Activated CD4-positive, alpha-beta memory T cell treated with anti-CD3 and anti-CD28 coated beads, Interleukin-2, amount 10 ng/mL, durations not matched to agents 7 days and 5 days (primary cell): ENCODE measurements at places on chromosomes 13 and 19. TPM values are rescaled to one million over a fixed set of nuclear protein-coding genes. Genes with fewer than 3 reads are reported as not detected.

- no peak for DNase-seq
Observed at GRCh38 chr13:27079421-27079958, 92.1 kb downstream of the USP12 start.

- no peak for DNase-seq
Observed at GRCh38 chr19:32223595-32224370, 121.6 kb upstream of the ZNF507 start.

DNA sequence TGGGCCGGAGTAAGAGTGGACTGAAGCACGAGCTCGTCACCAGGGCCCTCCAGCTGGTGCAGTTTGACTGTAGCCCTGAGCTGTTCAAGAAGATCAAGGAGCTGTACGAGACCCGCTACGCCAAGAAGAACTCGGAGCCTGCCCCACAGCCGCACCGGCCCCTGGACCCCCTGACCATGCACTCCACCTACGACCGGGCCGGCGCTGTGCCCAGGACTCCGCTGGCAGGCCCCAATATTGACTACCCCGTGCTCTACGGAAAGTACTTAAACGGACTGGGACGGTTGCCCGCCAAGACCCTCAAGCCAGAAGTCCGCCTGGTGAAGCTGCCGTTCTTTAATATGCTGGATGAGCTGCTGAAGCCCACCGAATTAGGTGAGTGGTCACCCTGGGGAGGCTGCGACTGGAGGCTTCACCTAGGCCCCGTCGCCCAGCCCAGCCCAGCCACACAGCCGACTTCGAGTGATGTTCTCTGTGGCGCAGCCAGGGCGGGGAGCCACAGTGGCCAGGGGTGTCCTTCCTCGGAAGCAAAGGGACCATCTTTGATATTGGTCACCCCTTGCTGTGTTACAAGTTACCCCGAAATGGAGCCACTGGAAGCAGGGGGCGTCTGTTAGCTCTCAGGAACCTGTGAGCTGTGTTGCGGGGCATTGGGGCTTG, 5.6 kb downstream of the PIAS4 start:
- no peak for DNase-seq

DNA sequence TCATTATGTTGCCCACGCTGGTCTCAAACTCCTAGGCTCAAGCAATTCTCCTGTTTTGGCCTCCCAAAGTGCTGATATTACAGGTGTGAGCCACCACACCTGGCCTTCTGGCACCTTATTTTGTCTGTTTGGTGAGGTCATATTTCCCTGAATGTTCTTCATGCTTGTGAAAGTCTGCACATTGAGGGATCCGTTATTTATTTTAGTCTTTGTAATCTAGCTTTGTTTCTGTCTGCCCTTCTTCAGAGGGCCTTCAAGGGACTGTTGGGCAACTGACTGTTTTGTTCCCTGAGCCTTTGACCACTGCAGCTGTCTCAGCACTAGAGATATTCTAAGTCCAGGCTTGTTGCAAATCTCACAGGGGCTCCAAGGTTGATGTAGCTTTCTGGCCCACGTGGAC, 110.5 kb upstream of the RFC3 start:
- DNase-seq = no peak

DNA sequence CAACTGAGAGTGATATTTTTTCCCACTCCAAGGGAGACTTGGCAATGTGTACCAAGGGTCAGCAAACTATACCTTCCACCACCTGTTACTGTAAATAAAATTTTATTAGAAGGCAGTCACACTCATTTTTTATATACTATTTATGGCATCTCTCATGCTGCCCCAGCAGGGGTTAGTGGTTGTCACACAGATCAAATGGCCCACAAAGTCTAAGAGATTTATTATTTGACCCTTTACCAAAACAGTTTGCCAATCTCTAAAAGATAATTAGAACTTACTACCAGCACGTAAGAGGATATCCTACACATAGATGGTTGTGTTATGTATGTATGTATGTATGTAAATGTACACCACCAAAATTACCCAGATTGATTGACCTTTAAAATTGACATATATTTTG, 185.1 kb downstream of the PRR20E start:
- no peak for DNase-seq

GRCh38 chr13:111203736-111204389, 88.8 kb downstream of the ARHGEF7 start:
- no peak for DNase-seq

The BCAM gene
- total RNA-seq = not detected

The CLASRP gene
- total RNA-seq = 88.0 TPM

The SIGLEC5 gene
- not detected for total RNA-seq

The ZNF90 gene
- 7.8 TPM for total RNA-seq

The C19orf67 gene
- total RNA-seq = 0.35 TPM
